ENCODE measurements at places on chromosomes 2 and 18.

GRCh38 chr2:34147780-34148179, 548.7 kb upstream of the FAM98A start:
- no peak for DNase-seq

- no peak for DNase-seq
These were observed 192.3 kb downstream of the UBE2E3 start for GRCh38 chr2:181172676-181173075.

DNA sequence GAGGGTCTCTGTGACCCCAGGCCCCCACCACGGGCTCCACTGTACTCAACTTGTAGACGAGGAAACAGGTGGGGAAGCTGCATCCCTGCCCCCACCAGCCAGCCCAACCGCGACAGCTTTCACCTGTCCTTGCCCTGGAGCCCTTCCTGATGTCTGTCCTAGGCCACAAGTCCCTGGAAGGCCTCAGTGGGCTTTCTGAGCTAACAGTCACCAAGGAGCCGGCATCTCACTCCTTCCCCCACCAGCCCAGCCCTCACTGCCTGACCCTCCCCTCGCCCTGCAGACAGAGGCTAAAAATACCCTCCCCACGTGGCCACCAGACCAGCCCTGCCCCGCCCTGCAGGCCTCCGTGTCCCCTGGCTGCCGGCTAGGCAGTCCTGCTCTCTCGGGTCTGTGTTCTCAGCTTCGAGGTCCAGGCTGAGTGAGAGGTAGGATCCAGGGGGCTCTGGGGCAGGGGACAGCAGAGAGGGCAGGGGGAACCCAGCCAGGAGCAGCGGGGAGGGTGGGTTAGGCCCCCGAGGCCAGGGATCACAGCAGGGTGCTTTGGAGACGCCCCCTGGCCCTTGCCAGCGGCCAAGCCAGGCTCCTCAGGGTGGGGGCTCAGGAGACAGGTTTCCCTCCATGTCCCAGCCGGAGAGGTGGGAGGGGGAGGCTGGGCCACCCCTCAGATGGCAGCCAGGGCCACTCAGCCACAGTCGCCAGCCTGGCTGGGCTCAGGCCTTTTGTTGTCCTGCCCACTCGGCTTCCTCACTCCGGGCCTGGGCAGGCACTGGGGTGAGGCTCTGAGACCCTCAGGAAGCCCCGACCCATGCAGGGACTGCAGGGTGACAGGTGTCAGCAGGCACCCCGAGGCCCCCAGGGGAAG, at the start of gene KLHL30:
Gene KLHL30 (plus strand): TSS at position 338 of the 865 bp plus-strand sequence. CDS start 2,087 bp downstream, outside the sequence.
- DNase-seq, result no peak

- DNase-seq, result no peak
These were observed 674 bp upstream of the SP110 start for GRCh38 chr2:230220347-230220969.

DNA sequence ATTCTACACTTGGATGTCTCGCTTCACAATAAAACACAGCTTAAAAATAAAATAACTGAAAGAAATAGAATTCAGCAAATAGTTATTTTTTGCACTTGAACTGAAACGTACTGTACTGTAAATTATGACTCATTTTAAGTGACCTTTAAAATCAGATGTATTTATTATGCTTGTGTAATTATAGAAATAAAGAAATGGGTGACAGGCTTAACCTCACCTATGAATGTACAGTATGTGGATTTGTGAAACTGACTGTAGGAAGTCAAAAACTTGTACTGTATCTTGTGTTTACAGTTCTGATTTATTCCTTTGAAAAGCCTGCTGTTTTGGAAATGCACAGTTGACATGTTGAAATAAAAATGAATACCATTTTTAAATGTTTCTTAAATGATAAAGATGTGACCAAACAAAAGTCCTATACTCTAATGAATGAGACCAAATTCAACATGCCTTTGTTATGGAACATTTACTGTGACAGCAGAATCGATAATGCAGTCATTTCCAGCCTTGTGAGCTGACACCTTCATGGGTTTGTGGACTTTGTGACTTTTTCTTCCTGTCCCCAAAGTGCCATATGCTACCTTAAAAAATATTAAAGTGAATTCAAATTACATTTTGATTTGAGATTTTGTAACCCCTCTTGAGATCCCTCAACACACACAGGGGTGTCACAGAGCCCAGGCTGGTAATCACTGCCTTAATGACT, 32.7 kb downstream of the NEMP2 start:
- DNase-seq, result no peak

DNA sequence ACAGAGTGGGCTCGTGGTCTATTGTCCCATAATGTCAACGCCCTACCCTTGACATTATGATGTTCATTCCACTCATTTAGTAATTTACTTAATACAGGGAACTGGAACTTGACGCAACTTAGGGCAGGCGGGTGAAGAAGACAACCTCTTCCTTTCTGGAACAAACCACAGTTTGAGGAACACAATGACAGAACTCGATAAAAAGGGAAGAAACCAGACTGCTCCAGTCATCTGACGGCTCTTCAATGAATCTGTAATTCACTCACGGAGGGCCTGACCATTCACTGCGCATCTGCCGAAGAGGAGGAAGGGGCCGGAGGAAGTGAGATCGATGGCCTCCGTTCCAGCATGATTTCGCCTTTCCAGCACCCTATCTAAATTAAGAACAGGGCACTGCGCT, 83.2 kb downstream of the BCL2 start:
- no peak for DNase-seq

DNA sequence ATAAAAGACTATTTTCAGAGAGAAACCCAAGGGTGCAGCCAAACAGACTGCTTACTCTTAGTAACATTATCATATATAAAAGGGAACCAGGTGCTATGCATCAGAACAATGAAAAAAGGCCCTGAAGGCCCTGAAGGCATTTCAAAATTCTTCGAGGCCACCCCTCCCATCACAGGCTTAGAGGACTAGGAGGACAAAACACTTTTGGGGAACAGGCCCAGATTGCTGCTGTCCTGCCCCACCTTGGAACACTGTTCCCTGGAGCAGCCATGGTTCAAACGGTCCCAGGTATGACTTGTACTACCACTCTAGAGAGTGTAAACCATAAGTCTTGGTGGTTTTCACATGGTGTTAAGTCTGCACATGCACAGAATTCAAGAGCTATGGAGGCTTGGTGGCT, 2183.1 kb upstream of the CELF4 start:
- DNase-seq, result no peak

- peak; percentile 54 for DNase-seq
These were observed 248.5 kb downstream of the CDH20 start for GRCh38 chr18:61581578-61582201.

- no peak for DNase-seq
These were observed 211.8 kb downstream of the EPHA4 start for GRCh38 chr2:221360312-221360711.

Data from activated T-cell treated with anti-CD3 and anti-CD28 coated beads for 24 hours (primary cell).